Skeletal muscle tissue (tissue), 5 donors: ENCODE measurements at places on chromosomes 11 and 22. TPM values are rescaled to one million over a fixed set of nuclear protein-coding genes. Genes with fewer than 3 reads are reported as not detected.

SHANK2 gene
- 2.6 TPM for total RNA-seq

NAALAD2 gene
- total RNA-seq: 4.2 TPM

SLC36A4 gene
- total RNA-seq: 6.8 TPM

MPEG1 gene
- 11.0 TPM for total RNA-seq

INSC gene
- total RNA-seq: 4.2 TPM

CD3G gene
- under 0.01 TPM for total RNA-seq

OR51I1 gene
- 0.52 TPM for total RNA-seq

TMPRSS13 gene
- total RNA-seq: not detected

GUCY1A2 gene
- total RNA-seq: 15.7 TPM

DNAJB7 gene
- total RNA-seq: not detected

CDHR5 gene
- 1.0 TPM for total RNA-seq

GLYATL1 gene
- total RNA-seq: not detected

HSPB2 gene
- total RNA-seq: 16.7 TPM

DEUP1 gene
- not detected for total RNA-seq

ALX4 gene
- 2.1 TPM for total RNA-seq

MAP6 gene
- 2.1 TPM for total RNA-seq

PHLDA2 gene
- total RNA-seq: not detected

C11orf86 gene
- not detected for total RNA-seq

SYCE3 gene
- total RNA-seq: not detected

KCTD17 gene
- total RNA-seq: 11.0 TPM

EIF3M gene
- total RNA-seq: 154 TPM

NXPE4 gene
- not detected for total RNA-seq

OR4C46 gene
- not detected for total RNA-seq

SPCS2 gene
- total RNA-seq: 28.7 TPM

FAM111B gene
- 3.7 TPM for total RNA-seq

DDX6 gene
- total RNA-seq: 103 TPM

C22orf31 gene
- total RNA-seq: 1.6 TPM
